ENCODE measurements at places on chromosomes 2 and 18. TPM values are rescaled to one million over a fixed set of nuclear protein-coding genes. Genes with fewer than 3 reads are reported as not detected.

Gene NYAP2
- 0.19 TPM for total RNA-seq

Gene EFR3B
- 13.3 TPM for total RNA-seq

Gene LRRTM4
- total RNA-seq = 0.59 TPM

Gene COX7A2L
- 125 TPM for total RNA-seq

Gene FARSB
- 21.9 TPM for total RNA-seq

Gene FEV
- total RNA-seq = not detected

Gene RGPD3
- 0.10 TPM for total RNA-seq

Gene PPP3R1
- 78.1 TPM for total RNA-seq

Gene SMIM21
- not detected for total RNA-seq

Gene SH3RF3
- 7.3 TPM for total RNA-seq

Gene RESP18
- not detected for total RNA-seq

Gene CAB39
- total RNA-seq = 58.6 TPM

Gene RAB6D
- total RNA-seq = 0.43 TPM

Gene LIMS4
- 1.3 TPM for total RNA-seq

Gene FZD7
- 61.5 TPM for total RNA-seq

Gene DNAJC5G
- total RNA-seq = not detected

Gene ASAP2
- total RNA-seq = 47.2 TPM

Gene CROCC2
- total RNA-seq = not detected

Gene TMEM169
- 20.1 TPM for total RNA-seq

Gene MAP3K19
- not detected for total RNA-seq

Gene ASIC4
- total RNA-seq = 0.70 TPM

Gene FAM237A
- total RNA-seq = not detected

Gene PLGLB2
- 3.7 TPM for total RNA-seq

Gene SCYGR4
- not detected for total RNA-seq

Gene SLC11A1
- total RNA-seq = not detected

Gene MFSD6
- 2.6 TPM for total RNA-seq

Data from astrocyte (in vitro differentiated cells and primary cell).